Stimulated activated CD4-positive, alpha-beta T cell treated with anti-CD3 and anti-CD28 coated beads, Interleukin-2, amount 100 ng/mL, for 24 hours (primary cell): ENCODE measurements at places on chromosomes 2 and 18.
A peak's percentile ranks its signal among the peaks of the same experiment; 100 is the strongest.

DNA sequence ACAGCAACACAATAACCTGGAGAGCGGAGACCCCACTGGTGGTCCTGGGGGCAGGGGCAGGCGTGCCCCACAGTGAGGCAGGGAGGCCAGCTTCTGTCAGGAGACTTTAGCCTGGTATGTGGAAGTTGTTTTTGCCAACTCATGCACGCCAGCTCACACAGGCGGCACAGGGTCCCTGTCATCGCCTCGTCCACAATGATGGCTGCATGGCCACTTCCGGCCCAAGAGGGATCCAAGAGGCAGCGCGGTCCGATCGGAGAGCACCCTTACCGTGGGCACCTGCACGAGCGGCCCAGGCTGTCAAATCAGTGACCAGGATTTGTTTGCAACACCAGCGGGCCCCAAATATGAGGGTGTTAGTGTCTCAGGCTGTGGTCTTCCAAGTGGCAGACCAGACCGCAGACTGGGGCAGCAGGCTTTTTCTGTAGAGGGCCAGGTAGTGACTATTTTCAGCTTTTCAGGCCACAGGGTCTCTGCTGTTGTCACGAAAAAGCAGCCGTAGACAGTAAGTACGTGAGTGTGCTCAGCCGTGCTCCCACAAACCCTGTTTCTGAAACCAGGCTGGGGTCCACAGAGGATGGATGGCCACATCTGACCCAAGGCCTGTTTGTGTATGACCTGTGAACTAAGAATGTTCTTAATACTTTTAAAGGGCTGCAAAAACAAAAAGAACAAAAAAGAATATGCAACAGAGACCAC lies 21.2 kb downstream of the SNED1 start:
- no peak for DNase-seq

DNA sequence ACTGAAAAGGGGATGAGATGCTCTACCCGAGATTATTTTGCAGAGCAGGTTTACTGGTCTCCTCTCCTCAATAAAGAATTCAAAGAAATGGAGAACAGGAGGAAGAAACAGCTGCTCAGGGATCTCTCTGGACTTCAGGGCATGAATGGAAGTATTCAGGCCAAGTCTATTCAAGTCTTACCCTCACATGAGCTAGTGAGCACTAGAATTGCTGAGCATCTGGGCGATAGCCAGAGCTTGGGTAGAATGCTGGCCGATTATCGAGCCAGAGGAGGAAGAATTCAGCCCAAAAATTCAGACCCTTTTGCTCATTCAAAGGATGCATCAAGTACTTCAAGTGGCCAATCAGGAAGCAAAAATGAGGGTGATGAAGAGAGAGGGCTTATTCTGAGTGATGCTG lies 60.0 kb downstream of the PIKFYVE start:
- no peak for DNase-seq

- DNase-seq = no peak
Observed at GRCh38 chr2:209619782-209620181, 151.8 kb upstream of the UNC80 start.

GRCh38 chr2:118672571-118673158 lies 174.8 kb downstream of the EN1 start:
- DNase-seq = no peak

DNA sequence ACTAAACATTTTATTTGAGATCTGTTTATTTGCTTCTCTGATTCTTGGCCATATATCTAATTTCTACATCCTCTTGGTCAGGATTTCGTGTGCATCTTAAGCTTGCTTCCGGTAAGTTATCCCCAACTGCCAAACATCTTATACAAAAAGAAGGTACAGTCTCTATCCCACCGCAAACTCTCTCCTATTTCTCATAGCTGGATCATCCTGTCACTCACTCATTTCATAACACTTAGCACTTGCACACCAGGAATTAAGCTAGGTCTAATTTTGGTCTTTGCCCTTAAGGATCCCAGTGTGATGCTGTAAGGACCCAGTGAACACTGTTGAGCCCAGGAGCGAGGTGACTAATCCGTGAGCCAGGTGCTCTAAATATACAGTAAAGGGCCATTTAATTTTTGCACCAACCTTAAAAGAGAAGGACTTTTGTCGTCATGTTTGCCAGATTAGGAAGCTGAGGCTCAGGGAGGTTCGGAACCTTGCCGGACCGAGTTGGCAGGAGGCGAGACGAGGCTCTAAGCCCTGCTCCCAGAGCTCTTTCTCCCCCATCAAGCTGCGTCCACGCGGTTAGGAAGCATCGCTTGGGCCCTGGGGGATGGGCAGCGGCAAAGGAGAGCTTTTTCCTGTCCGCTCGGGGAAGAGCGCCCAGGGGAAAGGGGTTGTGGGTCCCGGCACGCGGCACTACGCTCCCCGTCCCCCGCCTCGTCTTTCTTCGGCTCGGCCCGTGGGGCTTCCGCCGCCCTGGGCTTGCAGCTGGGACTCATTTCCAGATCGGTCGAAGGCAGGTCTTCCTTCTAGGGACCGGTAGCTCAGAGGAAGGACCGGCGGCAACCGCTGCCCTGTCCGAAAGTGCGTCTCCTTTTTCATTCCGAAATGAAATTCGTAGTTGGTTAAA lies 4.1 kb upstream of the ITPRIPL1 start:
- DNase-seq = peak; percentile 56

DNA sequence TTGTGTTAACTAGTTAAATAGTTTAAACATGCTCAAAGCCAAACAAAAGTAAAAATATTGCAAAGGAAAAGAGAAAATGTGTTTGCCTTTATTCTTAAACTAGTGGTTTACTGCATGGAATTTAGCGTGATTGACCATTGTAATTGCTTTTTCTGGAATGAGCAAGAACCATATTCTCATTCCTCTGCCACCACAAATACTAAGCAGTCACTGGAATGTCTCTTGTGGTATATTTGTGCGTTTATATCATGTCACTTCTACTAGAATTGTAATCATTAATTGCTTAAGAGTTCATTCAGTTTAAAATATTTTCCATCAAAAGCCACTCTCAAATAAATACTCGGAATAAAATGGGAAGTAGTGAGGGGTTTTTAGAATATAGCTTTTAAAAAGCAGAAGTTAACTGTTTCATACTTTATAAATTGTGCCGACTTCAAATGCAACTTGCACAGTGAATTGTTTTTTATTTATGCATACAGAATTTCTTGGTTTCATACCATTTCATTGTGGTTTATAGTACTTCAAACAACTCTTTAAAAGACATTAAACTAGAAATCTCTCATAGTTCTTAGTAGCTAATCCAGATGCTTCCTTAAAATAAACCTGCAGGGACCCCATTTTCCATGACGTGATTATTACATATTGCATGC lies 288.1 kb downstream of the EPHA4 start:
- DNase-seq = no peak

DNA sequence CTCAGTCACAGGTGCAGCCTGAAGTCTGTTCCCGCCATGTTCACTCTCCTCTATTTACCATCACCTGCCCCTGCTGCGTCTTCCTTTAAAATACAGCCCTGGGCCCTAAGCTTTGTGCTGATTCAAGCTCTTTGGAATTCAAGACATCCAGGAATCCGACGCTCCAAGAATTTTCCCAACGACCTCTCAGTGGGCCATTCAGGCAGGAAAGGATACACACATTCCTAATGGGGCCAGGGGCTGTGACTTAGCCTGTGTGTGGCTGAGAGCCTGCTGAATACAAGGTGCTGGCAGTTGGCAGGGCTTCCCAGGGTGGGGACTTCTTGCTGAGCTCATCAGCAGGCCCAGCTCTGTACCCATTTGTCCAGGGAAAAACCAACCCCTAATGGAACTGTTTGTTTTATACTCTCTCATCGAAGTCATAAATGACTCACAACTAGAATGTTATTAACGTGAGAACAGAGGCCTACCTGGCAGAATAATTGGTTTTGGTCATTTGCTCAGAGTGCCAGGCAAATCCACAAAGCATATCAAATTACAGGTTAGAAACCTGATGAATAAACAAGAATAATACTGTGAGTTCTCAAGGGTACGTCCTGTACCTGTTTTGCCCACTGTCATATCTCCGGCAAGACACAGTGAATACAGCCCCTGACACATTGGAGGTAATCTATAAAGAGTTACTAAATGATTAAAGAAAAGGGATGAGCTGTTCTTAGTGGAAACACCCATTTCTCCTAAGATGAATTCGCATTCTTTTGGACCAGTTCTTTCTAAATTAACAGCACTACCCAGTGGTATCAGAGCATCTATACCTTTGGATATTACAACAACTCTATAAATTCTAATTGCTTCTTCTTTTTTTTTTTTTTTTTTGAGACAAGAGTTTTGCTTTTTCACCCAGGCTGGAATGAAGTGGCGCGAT lies 12.6 kb upstream of the KCMF1 start:
- DNase-seq = no peak

- no peak for DNase-seq
Observed at GRCh38 chr2:57941816-57942215, 104.8 kb upstream of the VRK2 start.
